ENCODE measurements at places on chromosomes 1 and 21.

- DNase-seq, result no peak
These were observed 51.8 kb upstream of the H6PD start for GRCh38 chr1:9182784-9183257.

DNA sequence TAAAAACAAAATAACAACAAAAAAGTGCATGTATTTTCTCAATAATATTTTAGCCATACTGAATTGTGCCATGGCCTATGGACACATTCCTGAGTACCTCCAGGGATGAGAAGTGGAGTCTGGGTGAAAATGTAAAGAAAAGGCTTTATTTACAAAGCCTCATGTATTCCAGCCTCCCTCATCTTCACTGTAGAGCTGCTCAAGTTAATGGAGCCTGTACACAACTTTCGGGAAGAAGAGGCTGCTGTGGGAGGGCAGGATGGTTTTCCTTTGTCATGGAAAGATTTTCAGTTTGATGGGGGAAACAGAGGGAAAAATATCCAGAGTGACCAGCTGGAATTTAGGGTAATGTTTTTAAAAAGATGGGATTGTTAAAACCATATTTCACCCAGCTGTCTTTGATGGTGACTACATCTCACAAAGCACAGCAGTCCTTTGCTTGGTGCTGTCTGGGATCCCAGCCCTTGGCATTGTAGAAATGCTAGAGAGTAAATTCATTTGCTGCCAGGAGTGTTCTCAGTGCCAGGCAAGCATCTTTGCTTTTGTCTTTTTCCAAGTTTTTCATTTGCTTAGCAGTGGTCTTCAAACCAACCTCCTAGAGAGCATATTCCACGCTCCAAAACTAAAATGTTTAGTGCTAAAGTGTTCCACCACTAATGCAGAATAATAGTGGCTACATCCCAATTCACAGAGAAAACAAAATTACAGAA, 54.9 kb downstream of the DPT start:
- no peak for DNase-seq

GRCh38 chr1:75708910-75709309, 15.6 kb upstream of the ACADM start:
- no peak for DNase-seq

- peak; percentile 64 for DNase-seq
These were observed 18.3 kb downstream of the PPT1 start for GRCh38 chr1:40078512-40079333.

DNA sequence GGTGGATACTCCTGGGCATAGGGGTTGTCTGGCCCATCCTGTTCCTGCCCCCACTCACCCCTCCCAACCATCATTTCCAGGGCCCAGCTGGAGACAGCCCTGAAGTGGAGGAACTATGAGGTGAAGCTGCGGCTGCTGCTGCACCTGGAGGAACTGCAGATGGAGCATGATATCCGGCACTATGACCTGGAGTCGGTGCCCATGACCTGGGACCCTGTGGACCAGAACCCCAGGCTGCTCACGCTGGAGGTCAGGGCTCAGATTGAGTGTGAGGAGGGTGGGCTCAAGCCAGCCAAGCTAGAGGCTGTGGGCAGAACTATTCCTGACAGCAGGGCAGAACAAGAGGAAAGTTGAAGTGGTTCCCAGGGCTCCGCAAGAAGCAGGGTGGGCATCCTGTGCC, 14.2 kb downstream of the RHOC start:
- DNase-seq, result no peak

DNA sequence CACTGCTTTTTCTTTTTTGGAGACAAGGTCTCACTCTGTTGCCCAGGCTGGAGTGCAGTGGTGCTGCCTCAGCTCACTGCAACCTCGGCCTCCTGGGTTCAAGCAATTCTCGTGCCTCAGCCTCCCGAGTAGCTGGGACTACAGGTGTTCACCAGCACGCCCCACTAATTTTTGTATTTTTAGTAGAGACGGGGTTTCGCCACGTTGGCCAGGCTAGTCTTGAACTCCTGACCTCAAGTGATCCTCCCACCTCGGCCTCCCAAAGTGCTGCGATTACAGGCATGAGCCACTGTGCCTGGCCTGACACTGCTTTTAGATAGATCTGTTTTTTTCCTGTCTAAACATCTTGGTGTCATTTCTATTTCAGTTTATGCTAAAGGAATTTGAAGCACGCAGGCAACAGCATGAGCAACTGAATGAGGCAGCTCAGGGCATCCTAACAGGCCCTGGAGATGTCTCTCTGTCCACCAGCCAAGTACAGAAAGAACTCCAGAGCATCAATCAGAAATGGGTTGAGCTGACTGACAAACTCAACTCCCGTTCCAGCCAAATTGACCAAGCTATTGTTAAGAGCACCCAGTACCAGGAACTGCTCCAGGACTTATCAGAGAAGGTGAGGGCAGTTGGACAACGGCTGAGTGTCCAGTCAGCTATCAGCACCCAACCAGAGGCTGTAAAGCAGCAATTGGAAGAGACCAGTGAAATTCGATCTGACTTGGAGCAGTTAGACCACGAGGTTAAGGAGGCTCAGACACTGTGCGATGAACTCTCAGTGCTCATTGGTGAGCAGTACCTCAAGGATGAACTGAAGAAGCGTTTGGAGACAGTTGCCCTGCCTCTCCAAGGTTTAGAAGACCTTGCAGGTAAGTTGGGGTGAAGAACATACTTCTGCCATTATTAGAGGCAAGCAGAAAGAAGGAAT, 106.1 kb upstream of the BMP8A start:
- no peak for DNase-seq

- no peak for DNase-seq
These were observed 10.3 kb upstream of the PROX1 start for GRCh38 chr1:213977486-213977842.

GRCh38 chr1:150568594-150568966, 10.8 kb downstream of the MCL1 start:
- no peak for DNase-seq

GRCh38 chr21:33844104-33844889, 71.3 kb downstream of the ATP5PO start:
- peak; percentile 30 for DNase-seq

DNA sequence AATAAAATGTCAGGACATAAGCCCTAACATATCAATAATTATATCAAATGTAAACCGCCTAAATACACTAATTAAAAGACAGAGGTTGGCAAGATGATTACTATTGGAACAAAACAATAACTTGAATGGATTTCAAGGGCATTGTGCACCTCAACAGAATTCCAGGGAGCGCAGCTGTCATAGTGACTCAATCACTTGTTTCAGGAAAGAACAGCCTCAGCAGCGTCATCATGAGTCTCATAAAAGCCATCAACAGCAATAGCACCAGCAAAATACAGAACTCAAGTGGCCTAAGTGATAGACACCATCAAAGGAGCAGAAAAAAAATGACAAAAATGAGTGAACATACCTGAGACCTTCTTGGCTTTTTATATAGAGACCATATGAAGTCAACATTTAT, 632.7 kb upstream of the NR5A2 start:
- no peak for DNase-seq

- no peak for DNase-seq
These were observed 453.1 kb upstream of the ZRANB2 start for GRCh38 chr1:71533950-71534349.

DNA sequence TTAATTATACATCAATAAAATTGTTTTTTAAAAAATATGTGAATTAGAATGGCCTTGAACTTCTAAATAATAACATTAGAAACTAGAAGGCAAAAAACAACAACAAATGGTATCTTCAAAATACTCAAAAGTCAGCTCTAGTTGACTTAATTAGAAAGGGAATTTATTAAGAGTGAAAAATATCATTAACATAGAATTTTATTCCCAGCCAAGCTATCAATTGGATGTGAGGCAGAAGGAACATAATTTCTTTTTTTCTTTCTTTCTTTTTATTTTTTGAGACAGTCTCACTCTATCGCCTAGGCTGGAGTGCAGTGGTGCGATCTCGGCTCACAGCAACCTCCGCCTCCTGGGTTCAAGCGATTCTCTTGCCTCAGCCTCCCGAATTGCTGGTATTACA, 51.2 kb upstream of the CAPZB start:
- DNase-seq, result no peak

- no peak for DNase-seq
These were observed 5.5 kb upstream of the CD1A start for GRCh38 chr1:158248771-158249170.

- no peak for DNase-seq
These were observed 77.5 kb downstream of the SLC45A1 start for GRCh38 chr1:8395433-8395866.

DNA sequence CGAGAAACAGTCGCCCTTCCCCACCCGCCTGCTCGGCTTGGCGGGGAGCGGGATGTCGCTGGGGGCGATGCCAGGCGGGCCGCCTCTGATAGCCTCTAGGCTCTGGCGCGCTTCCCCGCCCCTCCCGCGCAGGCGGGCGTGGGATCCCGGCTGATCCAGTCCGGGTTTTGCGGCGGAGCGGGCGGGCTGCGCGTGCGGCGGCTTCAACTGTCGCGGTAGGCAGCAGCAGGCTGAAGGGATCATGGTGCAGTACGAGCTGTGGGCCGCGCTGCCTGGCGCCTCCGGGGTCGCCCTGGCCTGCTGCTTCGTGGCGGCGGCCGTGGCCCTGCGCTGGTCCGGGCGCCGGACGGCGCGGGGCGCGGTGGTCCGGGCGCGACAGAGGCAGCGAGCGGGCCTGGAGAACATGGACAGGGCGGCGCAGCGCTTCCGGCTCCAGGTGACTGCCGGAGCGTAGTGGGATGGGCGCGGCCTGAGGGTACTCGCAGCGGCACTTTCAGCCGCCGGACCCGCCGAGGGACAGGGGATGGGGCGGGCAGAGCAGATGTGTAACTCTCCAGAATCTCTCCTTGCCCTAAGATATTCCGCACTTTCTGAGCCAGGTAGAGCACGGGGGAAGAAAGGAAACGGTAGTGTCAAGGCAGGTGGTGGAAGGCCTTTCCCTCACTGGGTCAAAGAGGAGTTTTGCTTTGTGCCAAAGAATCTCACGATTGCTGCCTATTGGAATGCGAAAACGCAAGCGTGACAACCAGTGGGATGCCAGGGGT, at the start of gene FAAH:
TSS of gene FAAH (plus strand) at position 210 of the 764 bp plus-strand sequence. CDS start at position 242, 32 bp downstream.
- DNase-seq, result no peak

DNA sequence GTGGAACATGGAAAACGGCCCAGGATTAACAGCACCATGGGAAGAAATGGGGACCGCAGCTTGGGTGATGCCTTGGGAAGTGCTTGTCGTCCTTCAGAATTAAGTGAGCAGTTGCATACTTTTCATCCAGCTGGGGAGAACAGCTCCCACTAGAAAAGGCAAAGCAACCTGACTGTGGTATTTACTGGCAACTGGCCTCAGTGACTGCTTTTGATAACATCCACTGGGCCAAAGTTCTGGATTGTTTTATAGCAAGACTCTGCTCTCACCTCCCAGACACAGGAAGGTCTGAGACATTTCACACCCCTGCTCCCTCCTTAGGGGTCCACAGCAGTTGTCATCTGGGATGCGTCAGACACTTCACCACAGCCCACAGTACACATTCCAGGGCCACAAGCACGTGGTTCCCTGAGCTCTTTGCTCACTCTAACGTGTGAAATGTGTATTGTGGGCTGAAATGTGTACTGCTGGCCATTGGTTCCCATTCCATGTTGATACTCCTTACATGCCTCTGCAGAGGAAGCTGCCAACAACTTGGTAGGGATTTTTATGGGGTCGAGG, 6.6 kb downstream of the PAPPA2 start:
- peak; percentile 49 for DNase-seq

- DNase-seq, result no peak
These were observed 8.9 kb downstream of the ZBTB7B start for GRCh38 chr1:155011437-155012025.

DNA sequence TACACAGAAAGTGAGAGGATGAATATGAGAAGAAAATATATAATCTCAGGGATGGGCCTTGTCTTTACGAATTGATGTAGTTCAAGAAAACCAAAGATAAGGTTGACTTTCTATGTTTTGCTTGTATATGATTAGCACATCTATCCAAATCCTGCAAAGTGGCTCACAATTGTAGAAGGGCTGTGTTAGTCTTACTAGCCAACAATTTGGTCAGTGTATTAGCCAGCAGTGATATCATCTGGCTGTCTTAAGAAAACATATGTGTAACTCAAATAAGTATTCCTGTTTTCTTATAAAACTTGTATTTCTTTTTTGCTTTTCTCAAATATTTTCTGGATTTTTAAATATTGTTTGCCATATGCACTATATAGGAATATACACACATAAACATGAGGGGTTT, 5.5 kb downstream of the SDCCAG8 start:
- DNase-seq, result peak; percentile 88

DNA sequence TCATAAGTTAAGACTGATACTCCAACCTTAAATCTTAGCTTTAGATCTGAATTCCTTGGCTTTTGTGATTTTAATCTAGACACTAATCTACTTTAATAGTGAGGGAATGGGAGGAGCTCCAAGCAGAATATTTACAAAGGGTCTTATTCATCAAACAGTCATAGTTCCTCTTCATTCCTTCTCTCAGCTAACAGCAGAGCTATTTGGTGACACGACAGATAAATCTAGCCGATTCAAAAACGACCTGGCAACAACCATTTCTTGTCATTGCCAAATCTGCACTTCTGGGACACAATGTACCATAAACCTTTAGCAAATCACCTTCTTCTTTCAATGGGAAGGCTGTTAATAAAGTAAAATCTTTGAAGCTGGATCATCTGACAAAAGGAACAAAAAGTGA, 52.8 kb upstream of the FOXD3 start:
- no peak for DNase-seq

Data from fibroblast of the aortic adventitia (primary cell).